Transverse colon (tissue), 4 donors: ENCODE measurements at places on chromosomes 6 and 20.

GRCh38 chr20:61521687-61522420 lies 269.8 kb downstream of the CDH4 start:
- no peak overlapping the region for H3K4me3 ChIP-seq
- DNase-seq: no peak
- H3K36me3 ChIP-seq: no peaks in the 10 kb centered on the region
- no peak overlapping the region for H3K27ac ChIP-seq
- H3K4me1 ChIP-seq: no peaks in the 10 kb centered on the region

DNA sequence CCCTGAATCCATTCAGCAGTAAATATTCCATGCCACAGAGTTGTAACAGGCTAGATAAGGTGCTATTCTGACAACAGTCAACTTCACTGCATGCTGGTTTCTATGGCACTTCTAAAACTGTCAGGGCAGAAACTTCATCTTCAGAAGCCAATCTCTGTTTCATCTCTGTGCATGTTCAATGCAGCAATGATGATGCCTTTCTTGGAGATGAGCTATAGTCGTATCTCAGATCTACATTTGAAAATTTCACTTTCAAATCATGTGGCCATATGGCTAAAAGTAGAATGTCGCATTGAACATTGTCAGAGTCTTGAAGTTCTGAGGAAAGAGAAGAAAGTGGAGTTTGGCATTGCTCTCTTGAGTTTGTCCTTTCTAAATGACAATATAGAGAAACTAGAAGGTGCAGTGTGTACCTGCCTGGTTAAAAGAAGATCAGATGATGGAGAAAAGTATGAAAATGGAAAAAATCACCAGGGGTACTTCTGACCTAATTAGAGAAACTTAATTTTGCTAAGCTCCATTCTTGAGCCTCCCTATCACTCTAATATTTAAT lies 49.0 kb upstream of the VSTM2L start:
- peaks cover 11% of the 10 kb centered on the region for H3K36me3 ChIP-seq
- no peak overlapping the region for H3K27ac ChIP-seq
- no peak for DNase-seq
- no peaks in the 10 kb centered on the region for H3K4me1 ChIP-seq
- H3K4me3 ChIP-seq: no peak overlapping the region

DNA sequence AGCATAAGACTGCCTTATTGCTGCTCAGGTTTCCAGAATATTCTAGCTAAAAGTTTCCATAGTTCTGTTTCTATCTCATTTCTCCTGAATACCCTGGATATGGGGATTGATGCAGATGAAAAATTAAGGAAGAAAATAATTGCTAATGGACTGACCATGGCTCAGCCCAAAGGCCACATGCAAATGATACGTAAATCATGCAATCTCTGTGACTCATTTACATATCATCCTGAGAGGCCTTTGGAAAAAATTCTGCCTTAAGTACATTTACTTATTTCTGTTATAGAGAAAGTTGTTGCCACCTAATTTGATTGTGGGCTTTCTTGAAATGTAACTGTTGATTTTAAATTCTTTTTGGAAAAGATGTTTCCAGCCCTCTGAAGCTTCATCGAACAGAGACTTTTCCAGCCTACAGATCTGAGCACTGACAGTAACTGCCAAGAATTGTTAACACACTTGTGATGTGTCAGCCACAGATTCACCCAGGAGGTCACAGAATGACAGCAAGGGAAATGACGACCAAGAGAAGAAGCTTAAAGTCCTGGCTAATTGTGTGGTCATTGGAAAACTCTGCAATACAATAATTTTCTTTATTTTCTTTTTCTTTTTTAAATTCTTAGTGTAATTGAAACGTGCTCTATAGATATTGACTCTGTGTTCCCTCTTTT lies 174.8 kb downstream of the DOK5 start:
- DNase-seq: no peak
- no peak overlapping the region for H3K27ac ChIP-seq
- no peaks in the 10 kb centered on the region for H3K4me1 ChIP-seq
- H3K36me3 ChIP-seq: no peaks in the 10 kb centered on the region
- peaks cover 7% of the 10 kb centered on the region for H3K27me3 ChIP-seq

GRCh38 chr6:109743739-109744138 lies 52.6 kb downstream of the FIG4 start:
- no peaks in the 10 kb centered on the region for H3K4me1 ChIP-seq
- no peaks in the 10 kb centered on the region for H3K27me3 ChIP-seq
- peaks cover 8% of the 10 kb centered on the region for H3K36me3 ChIP-seq
- no peak overlapping the region for H3K27ac ChIP-seq
- no peak overlapping the region for H3K4me3 ChIP-seq

DNA sequence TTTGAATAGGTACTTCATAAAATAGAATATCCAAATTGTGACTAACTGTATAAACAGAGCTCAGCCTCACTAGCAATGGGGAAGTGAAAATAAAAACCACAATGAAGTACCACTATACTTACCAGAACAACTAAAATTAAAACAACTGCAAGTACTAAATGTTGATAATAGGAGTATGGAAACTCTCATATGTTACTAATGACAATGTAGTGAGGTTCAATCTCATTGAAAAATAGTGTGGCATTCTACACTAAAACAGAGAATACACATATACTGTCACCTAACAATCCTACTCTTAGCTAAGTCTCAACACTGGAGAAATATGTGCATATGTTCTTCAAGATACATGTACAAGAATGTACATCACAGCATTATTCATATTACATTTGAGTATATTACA lies 132.0 kb upstream of the CARMIL1 start:
- H3K27ac ChIP-seq: no peak overlapping the region
- H3K4me3 ChIP-seq: no peak overlapping the region
- H3K36me3 ChIP-seq: no peaks in the 10 kb centered on the region
- no peaks in the 10 kb centered on the region for H3K27me3 ChIP-seq
- DNase-seq: no peak

GRCh38 chr6:118410001-118410400 lies 138.1 kb upstream of the PLN start:
- DNase-seq: no peak
- H3K27me3 ChIP-seq: no peaks in the 10 kb centered on the region
- H3K27ac ChIP-seq: no peak overlapping the region
- H3K4me1 ChIP-seq: no peaks in the 10 kb centered on the region

DNA sequence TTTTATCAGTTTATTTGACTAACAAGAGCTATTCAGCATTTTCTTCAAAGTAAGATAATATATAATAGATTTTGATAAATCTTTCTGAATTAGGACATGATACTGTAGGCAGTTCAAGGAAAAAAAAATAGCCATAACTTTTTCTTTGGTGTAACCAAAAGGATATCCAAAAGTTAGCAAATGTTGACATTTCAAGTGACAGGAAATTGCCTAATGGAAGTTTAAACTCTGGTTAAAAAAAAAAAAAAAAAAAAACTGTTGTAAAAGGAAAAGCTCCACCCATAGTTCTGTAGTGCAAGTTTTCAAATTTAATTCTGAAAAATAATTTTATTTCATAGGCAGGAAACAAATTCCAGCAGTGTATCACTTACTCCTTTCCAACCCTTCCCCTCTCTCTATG lies 18.8 kb downstream of the HEBP2 start:
- H3K27me3 ChIP-seq: no peaks in the 10 kb centered on the region
- no peak for DNase-seq
- H3K27ac ChIP-seq: no peak overlapping the region
- H3K4me3 ChIP-seq: no peak overlapping the region
- H3K4me1 ChIP-seq: no peaks in the 10 kb centered on the region

DNA sequence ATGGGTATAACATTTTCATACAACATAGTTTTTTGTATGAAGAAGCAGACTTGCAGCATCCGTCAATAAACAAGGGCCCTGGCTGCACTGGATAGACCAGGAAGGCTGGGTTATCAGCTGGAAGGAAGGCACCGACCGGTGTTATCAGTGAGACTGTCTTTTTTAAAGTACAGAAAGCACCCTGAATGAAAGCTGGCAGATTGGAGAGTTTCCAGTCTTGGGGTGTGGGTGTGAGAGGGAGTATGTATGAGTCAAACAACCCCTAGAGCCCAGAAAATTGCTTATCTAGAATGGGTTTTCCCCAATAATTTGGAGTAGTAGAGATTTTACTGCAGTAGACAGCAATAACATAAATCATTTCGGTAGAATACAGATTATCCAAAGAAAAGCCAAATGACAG lies 42.4 kb downstream of the TXLNB start:
- no peak overlapping the region for H3K4me3 ChIP-seq
- no peaks in the 10 kb centered on the region for H3K36me3 ChIP-seq
- H3K4me1 ChIP-seq: peaks cover 9% of the 10 kb centered on the region
- DNase-seq: no peak

- H3K36me3 ChIP-seq: no peaks in the 10 kb centered on the region
- DNase-seq: no peak
- H3K27ac ChIP-seq: peak overlapping the region; percentile 41
- H3K4me3 ChIP-seq: no peak overlapping the region
- peaks cover 7% of the 10 kb centered on the region for H3K4me1 ChIP-seq
These were observed 99.0 kb upstream of the AKAP12 start for GRCh38 chr6:151140767-151141166.

DNA sequence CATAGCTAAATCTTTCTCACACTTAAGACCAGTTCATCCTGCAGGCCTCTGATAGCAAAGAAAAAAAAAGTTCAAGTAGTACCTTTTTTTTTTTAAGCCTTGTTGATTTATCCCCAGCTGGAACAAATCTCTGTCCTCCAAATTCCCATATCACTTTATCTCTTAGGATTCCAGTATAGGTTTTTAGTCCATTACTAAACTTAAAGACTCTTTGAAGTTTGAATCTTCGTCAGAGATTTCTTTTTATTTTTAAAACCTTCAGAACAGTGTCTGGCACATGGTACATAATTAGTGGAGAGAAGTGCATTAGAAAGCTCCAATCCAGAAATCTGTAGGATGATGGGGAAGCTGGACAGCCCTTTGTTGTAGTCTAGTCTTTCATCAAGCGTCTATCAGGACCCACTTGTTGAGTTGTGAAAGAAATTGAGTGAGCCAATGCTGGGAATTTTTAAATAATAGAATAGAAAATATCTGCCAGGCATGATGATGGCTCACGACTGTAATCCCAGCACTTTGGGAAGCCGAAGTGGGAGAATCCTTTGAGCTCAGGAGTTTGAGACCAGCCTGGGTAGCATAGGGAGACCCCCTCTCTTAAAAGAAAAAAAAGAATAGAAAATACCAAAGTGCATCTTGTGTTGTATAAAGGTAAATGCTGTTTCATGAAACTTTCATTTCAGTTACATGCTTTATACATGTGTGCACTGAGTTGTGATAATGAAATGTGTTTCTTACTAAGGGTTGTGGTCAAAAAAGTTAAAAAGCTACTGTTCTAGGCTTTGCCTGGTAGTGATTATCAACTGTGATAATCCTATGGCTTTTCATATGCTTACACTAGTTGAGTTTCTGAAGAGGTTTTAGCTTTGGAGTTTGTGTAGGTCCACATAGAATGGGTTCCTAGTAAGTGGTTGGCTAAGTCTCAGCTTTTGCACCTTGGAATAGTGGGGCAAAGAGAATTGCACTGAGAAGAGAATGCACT lies 3.2 kb downstream of the NFYA start:
- peaks cover 10% of the 10 kb centered on the region for H3K4me1 ChIP-seq
- no peak for DNase-seq
- no peak overlapping the region for H3K4me3 ChIP-seq
- H3K36me3 ChIP-seq: peaks cover 3% of the 10 kb centered on the region
- no peak overlapping the region for H3K27ac ChIP-seq

- H3K4me1 ChIP-seq: peaks cover 43% of the 10 kb centered on the region
- H3K4me3 ChIP-seq: no peak overlapping the region
- no peaks in the 10 kb centered on the region for H3K27me3 ChIP-seq
- peak; percentile 65 for DNase-seq
- H3K27ac ChIP-seq: peak overlapping the region; percentile 91
- H3K36me3 ChIP-seq: no peaks in the 10 kb centered on the region
These were observed 31.0 kb upstream of the EZR start for GRCh38 chr6:158849899-158850806.

GRCh38 chr20:10621149-10621548 lies 52.6 kb downstream of the JAG1 start:
- peaks cover 8% of the 10 kb centered on the region for H3K4me1 ChIP-seq
- DNase-seq: no peak
- no peaks in the 10 kb centered on the region for H3K27me3 ChIP-seq
- H3K4me3 ChIP-seq: no peak overlapping the region

- DNase-seq: no peak
- H3K27me3 ChIP-seq: no peaks in the 10 kb centered on the region
- H3K4me3 ChIP-seq: no peak overlapping the region
- peak overlapping the region; percentile 48 for H3K27ac ChIP-seq
- no peaks in the 10 kb centered on the region for H3K4me1 ChIP-seq
These were observed 29.4 kb downstream of the TRAF3IP2 start for GRCh38 chr6:111576291-111576690.

DNA sequence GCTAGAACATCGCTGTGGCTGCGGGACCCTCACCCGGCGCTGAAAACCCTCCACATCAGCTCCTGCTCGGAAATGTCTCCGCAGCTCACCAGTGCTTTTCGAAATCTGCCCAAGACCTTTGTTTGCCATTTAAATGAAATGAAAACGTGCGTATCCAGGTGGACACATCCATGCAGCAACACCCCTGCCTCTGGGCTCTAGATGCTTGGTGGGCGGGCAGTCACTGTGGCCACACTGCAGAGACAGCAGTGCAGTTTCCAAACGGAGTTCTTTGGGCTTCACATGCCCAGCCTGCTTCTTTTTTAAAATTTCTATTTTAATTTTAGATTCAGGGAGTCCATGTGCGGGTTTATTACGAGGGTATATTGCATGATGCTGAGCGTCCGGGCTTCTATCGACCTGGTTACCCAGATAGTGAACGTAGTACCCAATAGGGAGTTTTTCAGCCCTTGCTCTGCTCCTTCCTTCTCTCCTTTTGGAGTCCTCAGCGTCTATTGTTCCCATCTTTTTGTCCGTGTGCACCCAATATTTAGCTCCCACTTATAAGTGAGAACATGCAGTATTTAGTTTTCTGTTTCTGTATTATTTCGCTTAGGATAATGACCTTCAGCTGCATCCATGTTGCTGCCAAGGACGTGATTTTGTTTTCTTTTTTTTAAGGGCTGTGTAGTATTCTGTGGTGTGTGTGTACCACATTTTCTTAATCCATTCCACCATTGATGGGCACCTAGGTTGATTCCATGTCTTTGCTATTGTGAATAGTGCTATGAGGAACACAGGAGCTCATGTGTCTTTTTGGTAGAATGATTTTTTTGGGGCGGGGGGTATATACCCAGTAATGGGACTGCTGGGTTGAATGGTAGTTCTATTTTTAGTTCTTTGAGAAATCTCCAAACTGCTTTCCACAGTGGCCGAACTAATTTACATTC lies 4.8 kb upstream of the TUBB2B start:
- no peak for DNase-seq
- H3K27ac ChIP-seq: peak overlapping the region; percentile 77
- H3K27me3 ChIP-seq: peaks cover 97% of the 10 kb centered on the region
- no peaks in the 10 kb centered on the region for H3K36me3 ChIP-seq

- H3K36me3 ChIP-seq: peaks cover 3% of the 10 kb centered on the region
- no peak overlapping the region for H3K4me3 ChIP-seq
- no peaks in the 10 kb centered on the region for H3K27me3 ChIP-seq
- DNase-seq: no peak
These were observed 20.1 kb downstream of the NSFL1C start for GRCh38 chr20:1446536-1446935.
